ENCODE measurements at places on chromosomes 7 and 10.

DNA sequence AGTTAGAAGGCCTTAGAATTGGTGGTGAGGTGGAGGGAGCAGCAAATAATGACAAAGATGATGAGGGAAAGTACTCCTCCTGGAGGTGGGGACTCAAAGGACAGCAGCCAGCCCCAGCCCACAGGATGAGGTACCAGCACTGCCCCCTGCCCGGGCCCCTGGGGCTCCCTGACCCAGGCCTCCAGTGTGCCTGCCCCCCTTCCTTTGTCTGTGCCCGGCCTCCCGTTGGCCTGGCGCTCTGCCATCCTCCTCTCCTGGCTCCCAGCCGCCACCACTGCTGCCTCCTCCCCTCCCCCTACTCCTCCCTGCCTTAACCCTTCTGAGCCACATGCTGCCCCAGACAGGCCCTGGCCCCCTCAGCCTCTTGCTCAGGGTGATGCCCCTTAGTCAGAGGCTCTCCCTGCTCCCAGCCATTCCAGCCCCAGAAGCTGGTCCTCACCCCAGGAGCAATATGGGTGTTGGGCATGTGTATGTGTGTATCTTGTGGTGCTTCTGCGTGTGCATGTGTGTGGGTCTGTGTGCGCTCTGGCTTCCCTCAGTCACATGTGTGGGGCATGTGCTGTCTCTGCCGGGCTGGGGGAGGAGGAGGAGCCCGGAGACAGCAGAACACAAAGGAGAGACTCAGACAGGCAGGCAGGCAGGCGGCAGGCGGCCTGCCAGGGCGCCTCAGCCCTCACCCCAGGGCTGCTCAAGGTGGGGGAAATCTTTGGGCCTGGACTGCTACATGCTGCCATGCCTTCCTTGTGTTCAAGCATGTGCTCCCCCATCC, 2.6 kb downstream of the LDB1 start:
- no peak overlapping the region for H3K4me3 ChIP-seq
- H3K27me3 ChIP-seq, result no peaks in the 10 kb centered on the region
- H3K4me1 ChIP-seq, result peaks cover 22% of the 10 kb centered on the region

DNA sequence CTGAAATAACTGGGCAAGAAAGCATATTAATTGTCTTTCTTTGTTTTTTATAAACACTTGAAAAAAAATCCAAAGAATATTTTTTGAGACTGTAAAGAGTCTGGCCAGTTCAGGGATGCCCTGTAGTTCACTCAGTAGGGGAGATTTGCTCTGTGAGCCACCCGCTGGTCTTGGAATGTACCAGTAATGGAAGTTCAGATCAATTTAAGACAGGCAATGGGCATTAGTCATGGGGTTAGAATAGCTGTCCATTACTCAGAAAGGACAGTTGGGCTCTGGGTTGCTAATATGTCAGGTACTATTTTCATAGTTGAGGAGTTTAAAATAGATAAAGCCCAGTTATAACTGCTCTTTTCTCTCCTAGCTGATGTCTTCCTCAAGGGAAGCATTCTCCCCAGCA, 38.7 kb downstream of the A1CF start:
- no peak for DNase-seq
- no peak overlapping the region for H3K27ac ChIP-seq
- no peaks in the 10 kb centered on the region for H3K4me1 ChIP-seq
- no peaks in the 10 kb centered on the region for H3K27me3 ChIP-seq
- H3K4me3 ChIP-seq, result no peak overlapping the region

DNA sequence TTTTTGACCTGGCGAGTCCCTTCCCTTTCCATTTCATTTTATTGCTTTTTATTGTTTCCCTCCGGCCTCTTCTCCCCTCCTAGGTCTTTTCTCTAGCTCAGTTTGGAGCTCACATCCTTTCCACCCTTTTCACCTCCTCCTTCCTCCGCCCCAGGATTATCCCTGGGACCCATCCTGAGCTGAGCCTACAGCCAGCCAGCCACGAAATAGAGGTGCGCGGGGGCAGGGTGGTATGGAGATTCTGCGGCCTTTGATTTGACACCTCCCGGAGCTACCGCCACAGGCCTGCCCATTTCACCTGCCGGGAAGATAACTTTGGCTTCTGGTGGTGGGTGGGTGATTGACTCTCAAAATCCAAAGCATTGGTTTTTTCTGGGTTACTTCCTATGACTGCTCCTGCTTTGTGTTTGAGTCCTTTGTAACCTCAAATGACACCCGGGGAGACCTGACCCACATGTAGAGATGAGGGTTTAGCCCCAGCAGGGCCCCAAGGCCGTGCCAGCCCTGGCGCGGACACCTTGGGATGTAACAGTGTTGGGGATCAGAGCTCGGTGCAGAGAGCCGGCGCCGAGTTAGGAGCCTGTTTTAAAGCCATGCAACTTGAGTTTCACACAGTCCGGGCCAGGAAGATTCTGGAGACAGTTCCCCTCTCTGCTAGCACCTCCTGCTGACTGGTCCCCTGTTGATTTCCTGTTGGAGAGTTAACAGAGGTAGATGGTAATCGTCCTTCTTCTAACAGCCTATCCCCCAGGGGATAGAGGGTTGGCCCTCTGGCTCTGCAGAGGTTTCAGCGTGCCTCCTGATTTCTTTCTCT, 1.5 kb downstream of the DUSP5 start:
- peaks cover 25% of the 10 kb centered on the region for H3K4me1 ChIP-seq
- H3K36me3 ChIP-seq, result no peaks in the 10 kb centered on the region
- no peak for DNase-seq
- H3K27ac ChIP-seq, result peak overlapping the region; percentile 53
- H3K4me3 ChIP-seq, result peak overlapping the region; percentile 60

DNA sequence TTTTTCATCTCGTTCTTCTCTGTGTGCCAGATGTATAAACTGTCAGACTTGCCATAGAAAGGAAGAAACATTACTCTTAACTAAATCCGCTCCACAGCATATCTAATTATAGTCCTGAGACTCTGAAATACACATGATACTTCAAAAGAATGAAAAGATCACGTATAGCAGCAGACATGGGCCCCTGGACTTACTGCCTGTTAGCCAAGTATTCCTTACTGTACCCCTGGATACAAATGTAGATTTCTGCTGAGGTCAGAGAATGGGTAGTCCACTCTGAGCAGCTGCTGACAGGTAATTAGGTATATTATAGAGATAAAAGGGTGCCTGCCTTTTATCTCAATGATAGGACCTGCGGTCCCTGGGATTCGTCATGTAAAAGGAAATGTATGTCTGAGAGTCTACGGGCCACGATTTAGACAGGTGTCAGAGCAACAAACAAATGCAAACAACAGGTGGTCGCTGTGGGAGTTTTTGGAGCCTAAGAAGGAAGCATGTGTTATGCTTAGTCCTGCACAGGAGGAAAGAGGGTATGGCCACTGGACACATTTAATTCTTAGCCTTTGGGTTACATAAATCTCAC, 69.4 kb downstream of the VOPP1 start:
- H3K27me3 ChIP-seq, result no peaks in the 10 kb centered on the region
- no peak overlapping the region for H3K27ac ChIP-seq
- no peak for DNase-seq
- no peak overlapping the region for H3K4me3 ChIP-seq

- no peak overlapping the region for H3K4me3 ChIP-seq
- no peak for DNase-seq
- H3K36me3 ChIP-seq, result no peaks in the 10 kb centered on the region
- H3K27ac ChIP-seq, result no peak overlapping the region
Observed at GRCh38 chr10:33235251-33235884, 99.1 kb downstream of the NRP1 start.

DNA sequence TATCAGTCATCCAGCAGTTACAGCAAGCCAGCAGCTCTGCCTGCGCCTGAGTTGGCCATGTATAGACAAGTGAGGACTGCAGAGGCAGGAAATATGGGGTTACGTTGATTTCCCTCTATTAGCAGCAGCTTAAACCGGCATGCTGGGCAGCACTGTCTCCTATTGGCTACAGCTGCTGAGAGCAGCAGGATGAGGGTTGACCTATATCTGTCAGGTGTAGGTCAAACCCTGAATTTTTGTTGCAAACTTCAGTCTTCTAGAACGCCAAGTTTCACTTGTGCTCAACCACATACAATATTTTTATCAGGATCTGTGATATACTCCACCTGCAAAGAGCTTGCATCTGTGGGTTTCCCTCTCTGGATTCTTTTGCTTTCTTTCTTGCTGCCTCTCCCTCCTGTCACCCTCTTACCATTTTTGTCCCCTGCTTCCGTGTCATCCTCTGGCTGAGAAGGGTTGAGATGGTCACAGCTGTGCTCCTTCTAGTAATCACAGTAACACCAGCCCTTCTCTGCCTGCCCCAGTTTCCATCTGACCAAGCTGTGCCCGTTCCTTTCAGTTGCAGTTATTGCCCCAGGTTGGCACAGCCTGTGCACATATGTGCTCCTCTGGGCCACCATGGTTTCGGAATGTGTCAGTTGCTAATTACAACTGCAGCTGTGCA, 23.8 kb upstream of the GLCCI1 start:
- no peak for DNase-seq
- no peaks in the 10 kb centered on the region for H3K4me1 ChIP-seq
- H3K27ac ChIP-seq, result no peak overlapping the region
